ENCODE measurements at places on chromosomes 4 and X.
A peak's percentile ranks its signal among the peaks of the same experiment; 100 is the strongest.

GRCh38 chr4:169664615-169665014, 44.2 kb downstream of the CLCN3 start:
- no peak for DNase-seq

GRCh38 chr4:130808492-130808891, 1712.5 kb downstream of the C4orf33 start:
- DNase-seq: no peak

GRCh38 chr4:107349732-107350131, 313.6 kb upstream of the DKK2 start:
- DNase-seq: no peak

DNA sequence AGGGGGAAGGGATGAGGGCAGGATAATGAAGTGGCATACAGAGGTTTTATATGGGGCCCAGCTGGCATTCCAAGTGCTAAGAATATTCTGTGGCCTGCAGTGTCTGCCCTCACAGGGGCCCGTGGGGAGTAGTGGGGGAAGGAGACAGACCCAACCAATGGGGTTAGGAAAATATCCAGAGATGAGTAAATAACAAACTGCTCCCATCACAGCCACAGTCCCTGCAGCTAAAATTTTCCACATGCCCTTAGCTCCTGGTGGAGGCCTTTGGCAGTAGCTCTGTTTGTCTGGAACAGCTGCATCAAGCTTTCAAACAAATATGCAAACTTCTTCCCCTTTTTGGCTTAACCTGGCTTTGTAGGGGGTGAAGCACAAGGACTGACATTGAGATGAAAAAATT, 3.1 kb downstream of the SRPX2 start:
- no peak for DNase-seq

DNA sequence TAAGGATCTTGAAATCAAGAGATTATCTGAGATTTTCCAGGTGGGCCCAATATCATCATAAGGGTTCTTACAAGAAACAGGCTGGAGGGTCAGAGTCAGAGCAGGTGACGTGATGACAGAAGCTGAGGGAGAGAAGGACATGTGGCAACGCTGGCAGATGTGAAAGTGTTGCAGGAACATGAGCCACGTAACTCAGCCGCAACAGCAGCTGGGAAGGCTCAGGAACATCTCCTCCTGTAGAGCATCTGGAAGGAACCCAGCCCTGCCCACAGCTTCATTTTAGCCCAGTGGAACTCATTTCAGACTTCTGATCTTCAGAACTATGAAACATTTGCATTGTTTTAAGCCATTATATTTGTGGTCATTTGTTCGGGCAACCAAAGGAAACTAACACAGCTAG, 156.3 kb upstream of the VEGFC start:
- no peak for DNase-seq

DNA sequence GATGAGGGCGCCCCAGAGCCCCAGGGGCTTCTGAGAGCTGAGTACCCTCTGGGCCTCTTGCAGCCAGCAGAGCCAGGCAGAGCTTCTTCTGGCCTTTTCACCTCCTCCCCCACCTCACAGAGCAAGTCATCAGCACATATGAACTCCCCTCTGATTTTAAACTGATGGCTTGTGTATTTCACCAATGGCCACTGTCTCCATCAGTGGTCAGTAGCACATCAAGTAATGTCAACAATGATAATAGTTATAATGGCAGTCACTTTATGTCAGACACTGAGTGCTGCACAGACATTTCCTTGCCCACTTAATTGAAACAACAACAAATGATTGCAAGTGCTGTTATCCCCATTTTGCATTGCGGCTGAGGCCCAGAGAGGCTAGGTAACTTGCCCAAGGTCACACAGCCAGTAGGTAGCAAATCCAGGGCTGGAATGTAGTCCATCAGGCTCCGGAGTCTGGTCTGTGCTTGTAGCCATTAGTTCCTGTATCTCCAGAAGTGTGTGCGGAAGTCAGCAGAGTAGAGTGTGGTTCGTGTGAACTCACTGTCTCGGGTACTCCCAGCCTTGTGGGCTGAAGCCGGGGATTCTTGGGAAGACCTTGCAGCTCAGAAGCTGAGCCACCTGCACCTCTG, 3.0 kb downstream of the ATP2B3 start:
- no peak for DNase-seq

GRCh38 chr4:73705056-73705432, 35.3 kb upstream of the CXCL8 start:
- DNase-seq: no peak

- DNase-seq: no peak
These were observed 194.4 kb upstream of the RPL34 start for GRCh38 chr4:108425988-108426387.

GRCh38 chr4:183011213-183011907, 87.7 kb upstream of the WWC2 start:
- DNase-seq: no peak

- no peak for DNase-seq
These were observed 46.8 kb downstream of the TRIM61 start for GRCh38 chr4:164930647-164931046.

GRCh38 chrX:7027071-7027470, 120.4 kb upstream of the STS start:
- DNase-seq: peak; percentile 51

DNA sequence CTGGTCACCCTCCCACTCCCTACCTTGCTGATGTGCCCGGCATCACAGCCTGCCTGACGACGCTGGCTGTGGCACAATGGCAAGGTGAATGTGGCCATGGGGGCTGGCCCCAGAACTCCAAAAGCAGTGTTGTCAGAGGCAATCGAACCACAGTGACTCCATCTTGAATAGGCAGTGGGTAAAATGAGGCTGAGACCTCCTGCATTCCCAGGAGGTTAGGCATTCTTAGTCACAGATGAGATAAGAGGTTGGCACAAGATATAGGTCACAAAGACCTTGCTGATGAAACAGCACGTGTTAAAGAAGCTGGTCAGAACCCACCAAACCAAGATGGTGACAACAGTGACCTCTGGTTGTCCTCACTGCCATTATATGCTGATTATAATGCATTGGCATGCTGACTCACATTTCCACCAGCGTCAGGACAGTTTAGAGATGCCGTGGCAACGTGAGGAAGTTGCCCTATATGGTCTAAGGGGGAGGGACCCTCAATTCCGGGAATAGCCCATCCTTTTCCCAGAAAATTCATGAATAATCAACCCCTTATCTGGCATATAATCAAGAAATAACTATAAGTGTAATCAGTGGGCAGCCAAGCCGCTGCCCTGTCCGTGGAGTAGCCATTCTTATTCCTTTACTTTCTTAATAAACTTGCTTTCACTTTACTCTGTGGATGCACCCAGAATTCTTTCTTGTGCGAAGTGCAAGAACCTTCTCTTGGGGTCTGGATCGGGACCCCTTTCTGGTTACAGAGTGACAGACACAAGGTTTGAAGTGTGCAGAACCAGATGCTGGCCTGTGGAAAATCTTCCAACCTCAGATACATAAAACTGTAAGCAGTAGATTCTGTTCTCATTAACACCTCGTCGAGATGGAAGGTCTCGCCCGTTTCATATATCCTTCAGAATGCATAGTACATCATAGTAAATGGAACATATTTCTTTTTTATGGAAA, 26.8 kb upstream of the CLDN24 start:
- DNase-seq: no peak

GRCh38 chr4:151052785-151053184, 37.7 kb upstream of the LRBA start:
- DNase-seq: no peak

- no peak for DNase-seq
These were observed 734.3 kb downstream of the STIM2 start for GRCh38 chr4:27594922-27595321.

GRCh38 chr4:140819610-140820009, 63.4 kb upstream of the TBC1D9 start:
- DNase-seq: no peak

DNA sequence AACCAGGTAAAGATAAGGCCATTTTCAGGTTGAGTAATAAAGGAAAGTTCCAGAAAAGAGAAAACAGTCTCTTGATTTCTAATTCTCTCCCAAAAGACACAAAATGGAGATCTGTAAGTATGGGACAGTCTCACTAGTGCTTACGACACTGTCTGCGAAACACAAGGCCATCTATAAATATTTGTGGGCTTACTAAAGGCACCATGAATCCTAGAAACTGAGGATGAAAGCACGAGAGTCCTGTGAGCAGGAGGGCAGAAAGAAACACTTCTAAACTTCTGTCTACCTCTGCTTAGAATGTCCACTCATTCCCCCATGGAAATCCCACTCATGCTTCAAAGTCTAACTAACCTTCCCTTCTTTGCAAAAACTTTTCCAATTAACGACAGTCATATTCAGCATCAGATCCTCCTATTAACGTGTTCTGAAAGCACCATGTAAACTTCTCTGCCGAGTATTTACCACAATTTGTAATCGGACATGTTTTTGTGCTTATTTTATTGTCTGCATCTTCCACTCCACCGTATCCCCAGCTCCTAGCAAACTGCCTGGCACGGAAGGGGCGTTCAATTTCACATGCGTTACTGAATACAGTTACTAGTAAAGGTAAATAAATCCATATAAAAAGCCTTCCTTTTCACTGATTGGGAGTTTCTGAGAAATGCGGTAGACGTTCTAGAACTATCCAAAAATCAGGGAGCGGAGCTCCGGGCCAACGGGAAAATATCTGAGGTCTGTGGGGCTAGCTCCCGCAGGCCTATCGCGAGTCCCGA, 665 bp downstream of the PSMD10 start:
- no peak for DNase-seq

GRCh38 chr4:73036123-73036522, 33.4 kb downstream of the COX18 start:
- DNase-seq: no peak

DNA sequence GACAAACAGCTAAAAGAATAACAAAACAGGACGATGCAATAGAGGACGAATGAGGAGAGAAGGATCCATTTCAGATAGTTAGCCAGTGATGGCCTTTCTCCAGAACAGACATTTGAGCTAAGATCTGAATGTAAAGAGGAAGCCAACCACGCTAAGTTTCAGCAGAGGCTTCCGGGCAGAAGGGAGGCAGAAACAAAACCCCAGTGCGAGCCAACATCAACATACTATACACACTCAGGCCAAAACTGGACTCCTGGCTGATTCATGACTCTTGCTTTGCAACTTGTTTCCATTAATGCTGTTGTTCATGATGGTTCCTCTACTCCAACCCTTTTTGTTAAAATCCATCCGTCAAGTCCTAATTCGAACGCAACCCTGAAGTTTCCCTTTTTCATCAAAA, 730.3 kb downstream of the TRIML1 start:
- DNase-seq: no peak

- no peak for DNase-seq
These were observed 231.5 kb downstream of the TRIML1 start for GRCh38 chr4:188370777-188371176.

All from NCI-H1105 (cell line).